ENCODE measurements at places on chromosomes 5 and 9. TPM values are rescaled to one million over a fixed set of nuclear protein-coding genes. Genes with fewer than 3 reads are reported as not detected.

DNA sequence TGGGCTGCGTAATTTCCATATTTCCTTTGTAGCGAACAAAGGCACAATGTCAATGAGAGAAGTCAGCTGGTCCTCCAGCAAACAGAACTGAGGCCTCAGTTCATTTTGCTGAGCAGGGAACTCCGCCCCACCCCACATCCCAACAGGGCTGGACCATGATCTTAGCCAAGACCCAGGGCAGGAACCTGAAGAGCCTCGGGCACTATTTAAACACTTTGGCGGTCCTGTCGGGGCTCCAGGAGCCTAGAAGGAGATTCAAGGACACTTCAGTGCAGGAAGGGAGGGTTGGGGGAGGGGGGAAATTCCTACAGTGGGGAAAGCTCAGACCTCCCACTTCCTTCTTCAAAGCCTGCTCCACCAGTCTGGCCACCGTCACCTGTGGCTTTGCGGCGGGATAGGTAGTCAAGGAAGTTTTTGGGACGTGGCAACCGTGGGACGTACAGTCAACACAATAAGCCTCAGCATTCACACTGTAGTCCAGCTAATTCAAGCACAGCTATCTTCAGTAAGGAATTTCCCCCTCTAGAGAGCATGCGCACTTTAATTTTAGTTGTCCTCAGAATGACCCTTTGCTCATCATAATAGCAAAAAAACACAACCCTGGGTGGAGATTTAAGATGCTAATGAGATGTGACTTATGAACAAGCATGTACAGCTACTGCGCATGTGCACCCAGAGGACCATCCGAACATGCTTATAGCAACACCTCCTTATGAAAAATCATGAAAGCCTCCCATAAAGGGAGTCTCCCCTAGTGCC, 30.9 kb downstream of the S1PR3 start:
- no peak for DNase-seq

DNA sequence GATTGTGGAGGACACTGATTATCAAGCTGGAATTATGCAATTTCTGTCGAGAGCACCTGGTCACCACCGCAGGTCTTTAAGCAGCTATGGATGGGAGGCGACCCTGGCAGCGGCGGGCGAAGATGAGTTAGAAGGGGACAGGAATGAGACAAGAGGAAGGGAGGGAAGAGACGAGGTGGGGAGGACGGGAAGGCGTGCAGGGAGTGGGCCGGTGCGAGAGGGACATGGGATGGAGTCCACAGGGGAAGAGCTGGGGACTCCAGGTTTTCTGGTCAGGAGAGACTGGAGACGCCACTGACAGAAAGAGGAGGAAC, 192.3 kb downstream of the MELK start:
- no peak for DNase-seq

- DNase-seq, result no peak
Observed at GRCh38 chr5:110008131-110008530, 318.4 kb downstream of the MAN2A1 start.

DNA sequence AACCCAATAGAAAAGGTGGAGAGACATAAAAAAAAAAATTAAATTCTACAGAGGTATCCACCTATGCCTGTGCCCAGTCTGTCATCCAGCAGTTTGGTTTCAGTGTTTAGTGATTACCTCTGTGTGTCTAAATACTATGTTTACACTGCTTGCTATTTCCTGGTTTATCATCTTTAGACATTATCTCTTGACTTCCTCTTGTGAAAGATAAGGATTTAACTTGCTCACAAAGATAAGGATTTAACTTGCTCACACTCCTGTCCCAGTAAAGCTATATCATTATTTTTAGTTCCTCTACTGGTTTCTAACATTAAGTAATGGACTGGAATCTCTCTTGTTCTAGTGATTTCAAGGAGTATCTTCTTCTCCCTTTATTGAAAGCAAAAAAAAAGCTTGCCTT, 53.9 kb upstream of the ZFR start:
- no peak for DNase-seq

DNA sequence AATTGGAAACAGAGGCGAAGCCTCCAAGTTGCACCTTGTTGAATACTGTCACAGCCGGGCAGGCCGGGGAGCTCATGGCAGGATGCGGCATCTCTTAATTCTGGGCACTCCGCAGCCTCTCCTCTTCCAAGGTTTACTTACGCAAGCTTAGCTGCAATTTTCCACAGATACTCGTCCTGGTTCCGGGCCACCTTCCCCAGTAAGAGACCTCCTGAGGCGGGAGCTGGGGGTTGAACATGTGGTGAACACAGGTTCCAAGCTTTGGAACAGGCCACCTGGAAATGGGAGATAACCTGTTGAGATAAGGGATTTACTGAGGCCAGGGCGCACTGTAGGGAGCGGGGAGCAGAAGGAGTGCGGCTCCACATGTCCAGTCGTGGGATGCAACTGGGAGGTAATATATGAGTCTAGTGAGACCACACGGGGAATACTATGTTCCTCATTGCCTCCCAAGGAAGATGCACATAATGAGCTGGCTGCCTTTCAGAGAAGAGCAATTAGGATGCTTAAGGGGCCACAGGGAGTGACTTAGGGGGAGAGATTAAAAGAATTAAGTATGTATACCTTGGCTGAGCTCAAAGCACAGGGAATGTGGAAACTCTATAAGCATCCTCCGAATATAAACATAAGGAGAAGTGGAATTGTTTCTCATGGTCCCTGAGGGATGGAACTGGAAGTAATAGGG, 335.2 kb downstream of the CWC27 start:
- DNase-seq, result no peak

DNA sequence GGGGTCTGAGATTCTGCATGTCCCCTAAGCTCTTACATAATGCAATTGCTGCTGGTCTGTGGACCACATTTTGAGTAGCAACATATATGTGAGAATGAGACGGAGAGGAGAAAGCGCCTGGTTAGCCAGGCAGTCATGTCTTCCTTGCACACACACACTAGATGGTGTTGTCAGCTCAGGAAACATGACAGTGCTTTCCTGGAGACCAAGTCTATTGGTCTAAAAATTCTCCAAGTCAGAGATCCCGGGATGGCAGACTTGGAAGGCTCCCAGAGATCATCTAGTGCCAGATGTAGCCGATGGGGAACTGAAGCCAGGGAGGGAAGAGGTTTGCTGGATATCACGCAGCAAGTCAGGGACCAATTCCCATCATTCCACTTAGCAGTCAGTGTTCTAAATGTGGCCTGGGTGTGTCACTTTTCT, 53.4 kb downstream of the GALNT12 start:
- peak; percentile 95 for DNase-seq

- peak; percentile 99 for DNase-seq
Observed at GRCh38 chr9:4832786-4833579, 40.2 kb downstream of the RCL1 start.

- DNase-seq, result no peak
Observed at GRCh38 chr9:131666774-131667173, 73.1 kb downstream of the RAPGEF1 start.

GRCh38 chr5:135171336-135171735, 137.3 kb upstream of the PITX1 start:
- no peak for DNase-seq

DNA sequence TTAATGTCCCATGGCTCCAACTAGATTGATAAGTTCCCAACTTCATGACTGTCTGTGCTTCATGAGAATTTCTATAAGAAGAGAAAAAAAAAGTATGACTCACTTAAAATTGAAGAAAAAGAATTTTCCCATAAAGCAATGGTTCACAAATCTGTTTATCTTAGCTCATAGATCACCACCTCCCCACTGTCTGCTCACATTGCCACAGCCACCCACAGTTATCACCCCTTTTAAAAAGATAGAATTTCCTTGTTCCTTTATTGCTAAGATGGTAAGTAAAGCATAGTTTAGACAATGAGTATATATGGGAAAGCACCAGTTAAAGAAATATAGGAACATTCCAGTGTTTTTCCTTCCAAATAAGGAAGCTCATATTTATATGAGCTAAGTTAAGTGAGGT, 67.1 kb downstream of the ALDH7A1 start:
- peak; percentile 38 for DNase-seq

DNA sequence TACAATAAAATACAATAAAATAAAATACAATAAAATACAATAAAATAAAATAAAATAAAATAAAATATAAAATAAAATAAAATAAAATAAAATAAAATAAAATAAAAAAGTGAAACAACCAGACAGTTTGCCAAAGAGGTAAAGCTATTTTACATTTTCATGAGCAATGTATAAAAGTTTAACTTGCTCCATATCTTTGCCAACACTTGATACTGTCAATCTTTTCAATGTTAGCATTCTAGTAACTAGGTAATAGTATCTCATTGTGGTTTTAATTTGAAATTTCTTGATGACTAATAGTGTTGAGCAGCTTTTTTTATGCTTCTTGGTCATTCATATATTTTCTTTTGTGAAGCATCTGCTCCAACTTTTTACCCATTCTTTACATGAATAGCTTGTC, 17.3 kb downstream of the TTC33 start:
- peak; percentile 83 for DNase-seq

DNA sequence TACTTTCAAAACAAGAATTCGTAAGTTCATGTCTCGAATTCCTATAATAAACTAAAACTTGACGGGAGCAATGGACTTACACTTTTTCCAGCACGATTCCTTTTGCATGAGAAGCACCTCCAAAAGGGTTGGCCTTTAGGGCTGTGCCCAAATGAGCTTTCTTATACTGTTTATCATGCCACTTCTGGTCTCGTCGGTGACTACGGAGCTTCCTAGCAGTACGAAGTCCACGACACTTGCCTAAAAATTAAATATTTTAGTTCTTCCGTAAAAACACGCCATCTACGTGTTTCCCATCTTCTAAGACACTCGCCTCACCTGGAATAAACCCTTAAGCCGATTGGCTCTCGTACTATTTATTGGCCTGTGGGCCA, 554 bp downstream of the RPS23 start:
- DNase-seq, result no peak

DNA sequence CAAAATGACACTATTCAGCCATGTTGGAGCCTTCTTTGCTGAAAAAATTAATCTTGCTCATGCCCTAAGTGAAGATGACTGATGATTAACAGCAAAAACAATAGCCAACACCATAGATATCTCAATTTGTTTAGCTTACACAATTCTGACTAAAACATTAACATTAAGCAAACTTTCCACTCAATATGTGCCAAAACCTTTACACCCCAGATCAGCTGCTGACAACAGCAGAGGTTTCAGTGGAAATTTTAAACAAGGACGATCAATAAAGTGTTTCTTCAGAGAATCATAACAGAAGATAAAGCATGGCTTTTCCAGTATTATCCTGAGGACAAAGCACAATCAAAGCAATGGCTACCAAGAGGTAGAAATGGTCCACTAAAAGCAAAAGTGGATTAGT, 254.4 kb upstream of the GRAMD2B start:
- DNase-seq, result no peak

- DNase-seq, result no peak
Observed at GRCh38 chr9:133640580-133641395, 4.6 kb downstream of the DBH start.

- DNase-seq, result no peak
Observed at GRCh38 chr9:137064027-137064879, 6.1 kb downstream of the SAPCD2 start.

DNA sequence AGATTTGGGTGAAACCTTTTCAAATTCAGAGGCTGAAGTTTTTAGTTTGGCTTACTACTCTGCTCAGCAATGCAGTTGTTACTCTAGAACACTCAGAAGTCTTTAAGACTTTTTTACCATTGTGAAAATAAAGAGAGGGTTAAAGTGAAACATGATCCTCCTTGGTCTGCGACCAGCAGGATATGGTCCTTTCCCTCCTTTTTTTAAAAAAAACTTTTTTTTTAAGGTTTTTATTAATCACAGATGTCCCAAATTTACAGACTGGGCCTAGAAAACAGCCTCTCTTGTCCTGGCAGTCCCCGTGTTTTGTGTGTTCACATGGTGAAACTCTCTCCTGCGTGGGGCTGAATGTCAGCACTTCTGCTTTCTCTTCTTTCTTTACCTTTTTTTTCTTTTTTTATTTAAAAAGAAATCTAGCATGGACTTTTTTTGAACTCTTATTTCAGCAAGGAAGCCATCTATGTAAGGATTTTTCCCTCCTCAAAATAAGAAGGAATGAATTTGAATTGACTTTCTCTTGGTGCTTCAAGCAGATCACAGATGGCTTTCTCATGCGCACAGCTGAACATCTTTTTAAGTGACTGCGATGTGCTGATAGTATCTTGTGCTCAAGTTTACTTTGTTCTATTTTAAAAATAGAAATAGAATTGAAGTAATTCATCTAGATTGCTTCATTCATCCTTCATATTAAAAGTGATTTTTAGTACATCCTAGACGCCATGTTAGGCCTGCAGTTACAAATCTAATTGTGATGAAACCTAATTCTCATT, 128.7 kb upstream of the OTULINL start:
- DNase-seq, result peak; percentile 42

GRCh38 chr9:131776473-131776872, 36.6 kb upstream of the RAPGEF1 start:
- DNase-seq, result peak; percentile 34

DEPDC1B gene
- 20.9 TPM for total RNA-seq

GDNF gene
- total RNA-seq, result 0.40 TPM

NR5A1 gene
- not detected for total RNA-seq

CCDC192 gene
- total RNA-seq, result not detected

IFNA2 gene
- not detected for total RNA-seq

EDIL3 gene
- 56.0 TPM for total RNA-seq

GRIA1 gene
- 7.4 TPM for total RNA-seq

RLN2 gene
- total RNA-seq, result not detected

LMX1B gene
- total RNA-seq, result not detected

NUTM2F gene
- total RNA-seq, result not detected

CDC25C gene
- total RNA-seq, result 16.9 TPM

Measured in LHCN-M2 (cell line).